Ecto neural progenitor cell (in vitro differentiated cells): ENCODE measurements at places on chromosomes 7 and 10.

GRCh38 chr10:97713339-97713825 is at the start of gene MARVELD1:
Gene MARVELD1 (plus strand): TSS chr10:97713730. CDS start chr10:97713877, 147 bp downstream.
- DNase-seq = peak; percentile 78

DNA sequence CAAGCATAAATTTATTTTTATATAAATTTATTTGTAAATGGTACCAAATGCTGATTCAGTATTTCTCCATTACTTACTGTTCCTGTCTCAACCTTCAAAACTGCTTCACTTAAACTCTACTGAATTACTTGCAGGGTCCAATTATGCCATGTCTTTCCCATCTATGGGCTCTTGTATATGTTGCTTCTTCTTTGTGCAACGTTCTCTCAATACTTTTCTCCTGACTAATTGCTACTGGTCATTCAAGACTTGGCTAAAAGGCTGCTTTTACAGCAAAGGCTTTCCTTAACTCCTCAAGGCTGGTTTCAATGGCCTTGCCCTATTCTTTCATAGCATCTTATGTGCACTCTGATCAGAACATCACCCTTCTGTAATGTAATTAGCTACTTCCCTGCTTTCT is 67.9 kb downstream of the RNLS start:
- DNase-seq = no peak

DNA sequence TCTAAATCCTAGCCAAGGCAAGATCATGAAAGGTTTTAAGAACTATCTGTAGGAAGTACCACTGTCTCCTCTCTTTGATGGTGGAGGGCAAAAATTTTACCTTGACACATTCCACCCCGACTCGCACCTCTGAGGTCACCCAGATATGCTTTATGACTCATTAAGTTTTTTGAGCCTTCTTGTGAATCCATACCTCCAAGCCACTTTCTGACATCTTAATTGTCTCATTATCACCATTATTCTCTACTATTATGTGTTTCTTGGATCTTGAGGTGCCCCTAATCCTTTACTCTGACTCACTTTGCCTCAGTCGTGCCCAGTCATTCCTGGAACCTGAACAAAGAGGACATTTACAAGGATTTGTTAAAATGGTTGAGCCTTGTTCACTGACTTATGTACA is 146.6 kb downstream of the RAPGEF5 start:
- no peak for DNase-seq

- peak; percentile 85 for DNase-seq
Measured at GRCh38 chr7:43108255-43109011, 4.0 kb upstream of the HECW1 start.

GRCh38 chr10:114029655-114030054 is 14.0 kb upstream of the ADRB1 start:
- no peak for DNase-seq

DNA sequence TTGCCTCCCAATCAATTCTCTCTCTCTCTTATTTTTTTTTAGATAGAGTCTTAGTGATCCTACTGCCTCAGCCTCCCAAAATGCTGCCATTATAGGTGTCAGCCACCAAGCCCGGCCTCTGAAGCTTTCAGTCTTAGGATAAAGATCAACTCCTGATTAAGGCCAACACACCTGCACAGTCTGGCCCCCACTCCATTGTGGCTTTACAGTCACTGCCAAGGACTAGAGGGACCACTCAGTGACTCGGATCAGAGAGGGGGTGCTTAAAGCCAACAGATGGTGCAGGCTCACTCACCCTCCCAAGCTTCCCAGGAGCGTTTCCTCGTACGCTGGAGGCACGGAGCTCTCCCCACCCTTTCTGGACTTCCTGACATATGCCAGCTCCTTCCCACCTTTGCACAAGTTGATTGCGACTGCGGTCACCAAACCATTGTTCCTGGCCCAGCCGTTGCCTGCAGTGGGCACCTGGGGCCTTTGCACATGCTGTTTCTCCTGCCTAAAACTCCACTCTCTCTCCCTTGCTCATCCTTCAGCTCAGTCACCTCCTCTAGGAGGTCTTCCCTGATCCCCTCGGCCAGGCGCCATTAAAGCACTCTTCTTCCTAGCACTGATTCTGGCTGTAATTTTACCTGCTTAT is 1.7 kb upstream of the CDH23 start:
- DNase-seq = peak; percentile 39

DNA sequence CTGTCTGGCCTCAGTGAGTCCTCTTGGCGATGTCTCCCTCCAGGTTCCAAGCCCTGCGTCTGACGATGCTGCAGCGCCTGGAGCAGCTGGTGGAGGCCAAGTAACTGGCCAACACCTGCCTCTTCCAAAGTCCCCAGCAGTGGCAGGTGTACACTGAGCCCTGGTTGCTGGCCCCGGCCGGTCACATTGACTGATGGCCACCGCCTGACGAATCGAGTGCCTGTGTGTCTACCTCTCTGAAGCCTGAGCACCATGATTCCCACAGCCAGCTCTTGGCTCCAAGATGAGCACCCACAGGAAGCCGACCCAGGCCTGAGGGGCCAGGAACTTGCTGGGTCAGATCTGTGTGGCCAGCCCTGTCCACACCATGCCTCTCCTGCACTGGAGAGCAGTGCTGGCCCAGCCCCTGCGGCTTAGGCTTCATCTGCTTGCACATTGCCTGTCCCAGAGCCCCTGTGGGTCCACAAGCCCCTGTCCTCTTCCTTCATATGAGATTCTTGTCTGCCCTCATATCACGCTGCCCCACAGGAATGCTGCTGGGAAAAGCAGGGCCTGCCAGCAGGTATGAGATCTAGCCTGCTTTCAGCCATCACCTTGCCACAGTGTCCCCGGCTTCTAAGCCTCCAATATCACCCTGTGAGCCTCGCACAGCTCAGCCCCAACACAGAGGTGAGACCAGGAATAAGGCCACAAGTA is 7.3 kb upstream of the ZNF22 start:
- peak; percentile 39 for DNase-seq

DNA sequence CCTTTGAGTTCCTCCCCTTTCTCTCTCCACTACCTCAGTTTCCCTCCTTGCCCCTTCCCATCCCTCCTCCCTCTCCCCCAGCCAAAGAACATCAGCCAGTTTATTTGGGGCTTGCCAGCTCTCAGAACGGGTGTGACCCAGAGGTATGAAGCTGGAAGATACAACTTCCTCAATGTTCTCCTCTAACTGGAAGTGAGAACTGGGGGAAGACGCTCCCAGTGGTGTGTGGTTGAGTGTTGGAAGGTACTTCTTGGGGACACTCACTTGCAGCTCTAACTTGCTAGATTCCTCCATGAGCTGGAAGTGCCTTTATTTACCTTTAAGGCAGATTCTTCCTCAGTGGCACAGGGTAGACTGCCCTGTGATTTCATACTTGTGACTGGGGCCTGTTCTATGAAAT is 110.5 kb upstream of the HABP2 start:
- DNase-seq = no peak

DNA sequence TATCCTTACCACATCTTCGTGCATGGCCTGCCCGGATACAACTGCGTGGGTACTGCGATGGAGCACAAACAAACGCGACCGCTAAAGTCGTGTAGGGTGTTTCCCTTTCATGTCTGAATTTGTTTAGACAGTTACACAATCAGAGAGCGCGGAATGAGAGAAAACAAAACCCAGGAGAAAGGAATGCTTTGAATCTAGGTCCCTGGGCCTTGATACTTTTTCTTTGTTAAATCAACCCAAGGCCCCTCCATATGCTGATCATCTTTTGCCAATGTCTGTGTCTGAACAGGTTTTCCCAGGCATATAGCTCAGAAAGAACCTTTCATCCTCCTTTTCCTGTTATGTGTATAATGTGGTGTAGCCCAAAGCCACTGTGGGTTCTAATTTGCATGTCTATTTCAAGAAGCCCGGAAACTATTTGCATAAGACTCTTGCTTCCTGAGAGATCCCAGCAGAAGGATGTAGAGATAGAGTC is 145.8 kb downstream of the FRMD4A start:
- DNase-seq = no peak

DNA sequence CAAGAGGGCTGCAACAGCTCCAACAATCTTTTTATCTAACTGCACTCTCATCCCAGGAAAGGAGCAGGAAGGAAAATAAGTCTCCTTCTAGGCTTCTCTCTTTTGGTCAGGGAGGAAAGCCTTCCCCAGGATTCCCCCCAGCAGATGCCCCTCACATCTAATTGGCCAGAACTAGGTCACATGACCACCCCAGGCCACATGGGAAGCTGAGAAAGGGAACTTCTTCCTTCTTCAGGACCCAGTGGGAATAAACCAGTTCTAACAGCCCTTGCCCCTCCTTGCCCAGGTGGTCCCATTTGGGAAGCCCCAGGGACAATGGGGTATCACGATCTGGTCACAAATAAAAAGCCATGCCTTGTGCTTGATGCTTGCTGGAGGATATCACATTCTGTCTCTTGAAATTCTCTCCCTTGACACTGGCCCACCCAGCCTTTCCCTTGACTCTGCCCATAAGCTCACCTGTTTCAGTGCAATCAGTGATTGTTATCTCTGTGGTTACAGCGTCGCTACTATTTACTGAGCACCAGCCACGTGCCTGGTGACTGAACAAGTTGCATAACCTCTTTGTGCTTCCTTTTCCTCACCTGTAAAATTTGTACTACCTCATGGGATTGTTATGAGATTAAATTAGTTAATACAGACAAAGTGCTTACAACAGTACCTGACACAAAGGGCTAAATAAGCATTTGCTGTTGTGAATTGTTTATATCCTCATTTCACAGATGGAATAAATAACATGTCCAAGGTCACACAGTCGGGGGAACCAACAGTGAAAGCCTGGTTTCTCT is 9.0 kb upstream of the TACR2 start:
- no peak for DNase-seq

- DNase-seq = no peak
Measured at GRCh38 chr7:155710031-155710430, 65.6 kb downstream of the RBM33 start.

GRCh38 chr10:49382826-49383225 is 13.1 kb downstream of the DRGX start:
- no peak for DNase-seq

DNA sequence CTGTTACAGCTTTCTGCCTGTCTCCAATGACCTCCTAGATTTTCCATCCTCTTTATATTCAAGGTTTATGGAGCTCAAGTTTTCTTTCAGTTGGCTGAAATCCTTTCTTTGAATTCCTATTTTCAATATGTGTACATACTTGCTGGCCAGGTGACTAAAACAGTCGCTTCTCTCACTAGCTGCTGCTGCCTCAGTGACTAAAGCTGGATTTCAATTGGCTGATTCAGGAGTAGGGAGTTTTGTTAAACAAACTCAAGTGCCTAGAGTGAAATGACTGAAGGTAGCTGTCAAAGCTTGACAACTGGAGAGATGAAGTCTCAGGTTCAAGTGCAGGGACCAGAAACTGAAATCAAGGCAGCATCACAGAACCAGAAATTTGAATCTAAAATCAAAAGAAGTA is 6.7 kb upstream of the POLR1F start:
- no peak for DNase-seq

GRCh38 chr7:135801877-135802276 is 53.3 kb upstream of the FAM180A start:
- DNase-seq = no peak

DNA sequence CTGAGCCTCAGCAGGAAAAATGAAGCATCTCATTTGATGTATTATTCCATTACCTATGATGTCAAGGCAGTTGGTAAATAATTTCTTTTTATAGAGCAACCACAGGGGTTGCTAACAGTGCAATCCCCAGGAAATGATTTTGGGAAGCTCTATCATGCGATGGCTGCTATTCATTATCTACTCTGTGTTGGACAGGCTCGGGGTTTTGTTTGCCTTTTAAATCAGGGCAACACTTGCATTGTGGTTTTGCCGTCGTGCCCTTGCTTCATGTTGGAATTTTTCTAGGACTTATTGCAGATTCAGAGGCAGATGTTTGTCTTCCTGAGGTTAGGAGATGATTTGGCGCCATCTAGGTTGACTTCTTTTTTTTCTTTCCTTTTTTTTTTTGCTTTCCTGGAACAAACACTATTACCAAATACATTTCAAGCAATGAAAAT is 128.4 kb downstream of the BICC1 start:
- no peak for DNase-seq

DNA sequence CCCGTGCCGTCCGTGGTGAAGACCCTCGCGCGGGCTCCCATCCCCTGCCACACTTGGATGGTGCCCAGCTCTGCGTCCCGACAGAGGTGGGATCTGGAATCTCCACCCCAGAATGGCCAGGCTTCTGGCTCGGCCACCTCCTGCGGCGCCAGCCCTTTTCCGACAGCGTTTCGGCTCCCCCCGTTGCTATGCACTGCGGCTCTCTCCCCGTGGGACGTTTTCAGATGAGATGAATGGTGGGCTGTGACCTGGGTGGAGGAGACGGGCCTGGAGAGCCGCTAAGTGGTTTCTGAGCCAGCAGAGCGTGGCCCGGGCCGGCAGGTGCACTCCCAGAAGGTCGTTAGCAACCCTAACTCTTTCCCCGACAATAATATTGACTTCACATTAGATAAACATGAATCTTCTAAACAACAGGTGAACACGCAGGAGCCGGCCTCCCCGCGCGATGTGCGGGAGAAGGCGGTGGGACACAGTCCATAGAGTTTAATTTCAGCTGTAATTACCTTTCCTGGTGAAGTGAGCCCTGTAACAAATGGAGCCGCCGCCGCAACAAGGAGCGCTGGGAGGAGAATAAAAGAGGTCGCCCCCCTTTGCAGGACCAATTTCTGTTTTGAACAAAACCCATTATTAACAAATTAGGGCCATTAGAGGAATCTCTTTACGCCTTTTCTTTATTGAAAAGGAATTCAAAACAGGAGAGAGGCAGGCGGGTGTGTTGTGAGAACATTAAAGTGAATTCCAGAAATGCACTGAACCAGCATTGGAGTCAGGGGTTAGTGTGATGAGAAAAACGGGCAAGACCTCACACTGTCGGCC is 294.3 kb upstream of the PFKP start:
- DNase-seq = no peak

DNA sequence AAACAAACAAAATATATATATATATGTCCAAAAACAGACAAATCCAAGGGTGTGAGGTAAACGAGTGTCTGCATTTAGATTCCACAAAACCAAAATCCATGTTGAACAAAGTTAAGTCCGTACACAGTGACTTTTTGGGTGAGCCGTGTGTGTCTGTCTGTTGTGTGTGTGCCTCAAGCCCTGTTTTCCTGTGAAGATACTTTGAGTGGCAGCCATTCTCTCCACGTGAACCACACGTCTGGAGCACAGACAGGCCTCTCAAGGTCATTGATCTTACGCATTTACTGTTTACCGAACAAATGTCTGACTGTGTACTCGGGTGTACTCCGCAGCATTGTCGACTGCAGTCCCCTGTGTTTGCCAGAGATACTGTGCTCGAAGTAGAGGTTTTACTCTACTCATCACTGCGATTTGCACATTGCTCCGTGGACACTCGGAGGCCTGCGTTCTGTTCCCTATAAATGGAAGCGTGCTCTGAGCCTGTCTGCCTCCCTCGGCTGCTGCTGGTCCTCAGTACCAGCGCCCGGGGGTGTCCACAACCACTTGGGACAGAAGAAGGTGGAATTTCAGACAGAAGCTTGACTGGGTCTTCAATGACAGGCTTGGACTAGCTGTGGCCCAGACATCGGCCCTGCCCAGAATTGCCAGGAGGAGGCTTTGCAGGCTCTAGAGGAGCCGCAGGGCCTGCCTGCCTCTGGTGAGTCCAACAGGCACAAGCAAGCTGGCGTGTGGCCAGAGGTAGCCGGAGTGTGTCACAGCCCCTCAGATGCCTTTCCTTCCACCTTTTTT is 22.1 kb downstream of the CYP17A1 start:
- DNase-seq = no peak

GRCh38 chr7:1635401-1635800 is 34.7 kb upstream of the ELFN1 start:
- DNase-seq = no peak
